ENCODE measurements at places on chromosomes 6 and 20. TPM values are rescaled to one million over a fixed set of nuclear protein-coding genes. Genes with fewer than 3 reads are reported as not detected.
A peak's percentile ranks its signal among the peaks of the same experiment; 100 is the strongest.

- H3K27ac ChIP-seq, result no peak overlapping the region
- H3K36me3 ChIP-seq, result peaks cover 2% of the 10 kb centered on the region
- no peak overlapping the region for H3K4me3 ChIP-seq
- H3K4me1 ChIP-seq, result peaks cover 13% of the 10 kb centered on the region
Observed at GRCh38 chr6:43189776-43190304, 7.8 kb downstream of the CUL9 start.

DNA sequence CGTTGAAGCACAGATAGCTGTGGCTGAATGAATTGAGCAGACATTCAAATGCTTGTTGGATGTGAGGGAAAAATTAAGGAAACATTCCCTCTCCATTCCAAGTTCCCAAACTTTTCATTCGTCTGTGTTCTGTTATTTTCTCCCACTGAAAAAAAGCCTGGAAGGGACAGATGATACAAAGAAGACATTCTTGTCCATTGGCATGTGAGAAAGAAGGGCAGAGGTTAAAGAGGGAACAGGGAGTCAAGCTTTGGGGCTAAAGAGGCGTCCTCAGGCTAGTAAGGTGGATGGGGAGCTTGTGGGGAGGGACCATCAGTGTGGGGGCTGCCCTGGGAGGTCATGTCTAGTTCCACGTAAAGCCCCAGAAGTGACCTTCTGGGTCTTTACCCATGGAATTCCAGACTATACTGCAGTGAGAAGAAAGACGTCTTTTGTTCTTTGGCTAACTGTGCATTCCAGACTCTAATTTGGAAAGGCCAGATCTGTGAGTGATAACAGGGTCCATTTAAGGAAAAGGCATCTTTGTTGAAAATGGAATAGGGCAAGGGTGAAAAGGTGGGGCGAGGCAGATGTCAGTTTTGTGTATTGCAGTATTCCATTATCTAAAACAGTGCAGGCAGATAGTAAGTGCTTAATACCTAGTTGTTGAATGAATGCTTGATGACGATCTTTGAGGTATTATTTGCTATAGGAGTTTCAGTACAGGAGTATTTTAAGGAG lies 117.5 kb downstream of the SOX4 start:
- H3K27me3 ChIP-seq, result no peaks in the 10 kb centered on the region
- H3K4me3 ChIP-seq, result no peak overlapping the region
- DNase-seq, result no peak
- H3K36me3 ChIP-seq, result no peaks in the 10 kb centered on the region

- H3K4me1 ChIP-seq, result no peaks in the 10 kb centered on the region
- no peak overlapping the region for H3K27ac ChIP-seq
- no peak overlapping the region for H3K4me3 ChIP-seq
- H3K27me3 ChIP-seq, result peaks cover 6% of the 10 kb centered on the region
Observed at GRCh38 chr6:96184798-96185197, 169.0 kb downstream of the FUT9 start.

- H3K27ac ChIP-seq, result peak overlapping the region; percentile 74
- H3K36me3 ChIP-seq, result peaks cover 1% of the 10 kb centered on the region
- peaks cover 36% of the 10 kb centered on the region for H3K4me1 ChIP-seq
- no peaks in the 10 kb centered on the region for H3K27me3 ChIP-seq
- peak overlapping the region; percentile 81 for H3K4me3 ChIP-seq
Observed at GRCh38 chr20:3768342-3769130, 983 bp upstream of the ADISSP start.

DNA sequence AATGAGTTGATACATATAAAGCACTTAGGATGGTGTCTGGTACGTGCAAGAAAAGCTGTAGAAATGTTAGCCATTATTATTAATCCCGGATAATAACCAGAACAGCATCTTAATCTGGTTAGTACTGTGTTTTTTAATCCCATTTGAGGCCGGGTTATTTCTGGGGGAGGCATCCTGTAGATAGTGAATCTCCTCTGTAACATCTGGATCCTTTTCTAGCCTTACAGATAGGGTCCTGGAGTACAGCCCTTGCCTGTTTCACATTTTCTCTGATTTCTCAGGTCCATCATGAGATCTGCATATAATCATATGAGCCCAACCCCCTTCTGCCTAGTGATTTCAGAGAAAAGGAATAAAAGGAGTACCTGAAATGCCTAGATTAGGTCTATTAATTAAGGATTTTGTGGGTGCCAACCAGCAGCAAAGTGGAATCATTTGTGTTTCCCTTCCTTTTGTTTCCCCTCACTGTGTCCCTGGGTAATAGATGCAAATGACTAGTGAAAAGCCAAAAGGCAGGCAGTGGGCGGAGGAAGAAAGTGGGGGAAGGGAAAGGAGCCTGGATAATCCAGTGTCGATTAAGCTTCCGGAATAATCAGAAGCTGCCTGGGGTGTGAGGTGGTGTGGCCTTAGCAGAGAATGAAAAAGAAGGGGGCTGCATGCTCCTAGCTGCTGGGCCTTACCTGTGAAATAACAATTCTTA lies 88.9 kb downstream of the SOBP start:
- H3K4me3 ChIP-seq, result no peak overlapping the region
- DNase-seq, result no peak
- H3K27me3 ChIP-seq, result peaks cover 15% of the 10 kb centered on the region

DNA sequence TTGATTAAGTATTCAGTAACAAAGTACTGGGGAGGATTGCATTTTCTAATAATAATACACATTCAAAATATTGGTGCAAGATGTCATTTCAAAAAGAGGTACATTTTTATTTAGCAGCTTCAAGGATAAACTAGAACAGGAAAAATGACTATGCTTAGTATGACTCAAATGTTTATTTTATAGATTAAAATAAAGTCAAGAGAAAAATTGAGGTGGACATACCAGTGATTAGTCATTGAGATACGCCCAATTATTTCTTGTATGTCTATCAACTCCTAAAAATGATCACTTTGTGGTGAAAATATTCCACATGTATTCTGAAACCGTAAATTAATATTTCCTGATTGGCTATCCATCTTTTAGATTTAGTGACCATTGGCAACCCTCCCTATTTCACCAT lies 96.7 kb downstream of the PHF3 start:
- no peak for DNase-seq
- H3K4me1 ChIP-seq, result no peaks in the 10 kb centered on the region
- no peak overlapping the region for H3K27ac ChIP-seq
- H3K4me3 ChIP-seq, result no peak overlapping the region
- H3K36me3 ChIP-seq, result no peaks in the 10 kb centered on the region
- H3K27me3 ChIP-seq, result no peaks in the 10 kb centered on the region

- no peaks in the 10 kb centered on the region for H3K27me3 ChIP-seq
- H3K27ac ChIP-seq, result peak overlapping the region; percentile 86
- DNase-seq, result no peak
Observed at GRCh38 chr6:149095842-149096241, 221.7 kb upstream of the TAB2 start.

DNA sequence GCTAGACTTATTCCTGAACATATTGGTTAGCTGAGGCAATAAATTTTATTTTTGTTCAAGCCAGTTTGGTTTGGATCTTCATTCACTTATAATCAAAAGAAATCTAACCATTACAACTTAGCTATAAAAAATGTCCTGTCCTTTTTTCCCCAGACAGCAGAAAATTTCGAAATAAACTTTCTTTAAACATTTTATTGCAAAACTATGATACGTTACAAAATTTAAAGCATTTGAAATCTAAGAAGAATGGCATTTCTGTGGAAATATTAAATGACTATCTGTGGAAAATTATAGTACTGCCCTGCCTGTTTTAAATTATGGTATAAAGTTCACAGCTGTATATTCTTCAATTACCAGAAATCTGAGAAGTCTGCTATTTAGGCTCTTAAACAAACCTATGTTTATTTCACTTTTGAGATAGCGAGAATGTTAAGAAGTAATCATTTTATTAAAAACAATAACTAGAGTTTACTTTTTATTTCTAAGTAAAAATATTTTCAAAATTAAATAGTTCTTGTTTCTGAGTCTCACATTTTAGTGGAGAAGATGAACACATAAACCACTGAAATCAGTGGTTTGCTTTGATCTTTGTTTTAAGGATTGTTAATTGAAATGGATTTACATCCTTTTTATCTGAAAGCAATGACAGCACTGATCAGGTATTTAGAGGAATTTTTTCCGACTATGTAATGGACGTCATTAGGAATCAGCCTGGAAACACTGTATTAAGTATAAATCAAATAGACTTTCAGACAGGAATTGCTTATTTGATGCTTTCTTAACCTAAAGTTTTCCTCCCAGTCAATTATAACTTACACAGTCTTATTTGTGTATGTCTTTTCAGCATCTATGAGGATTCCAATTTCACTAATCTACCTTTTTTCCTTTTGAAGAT lies 553.7 kb downstream of the COL12A1 start:
- H3K4me3 ChIP-seq, result no peak overlapping the region
- no peaks in the 10 kb centered on the region for H3K27me3 ChIP-seq
- no peak for DNase-seq
- H3K4me1 ChIP-seq, result no peaks in the 10 kb centered on the region

GRCh38 chr6:160487116-160487515 lies 138.9 kb downstream of the SLC22A3 start:
- no peaks in the 10 kb centered on the region for H3K27me3 ChIP-seq
- peaks cover under 1% of the 10 kb centered on the region for H3K36me3 ChIP-seq
- no peaks in the 10 kb centered on the region for H3K4me1 ChIP-seq
- no peak overlapping the region for H3K27ac ChIP-seq

ZC3H12D gene
- total RNA-seq, result 170 TPM

SYNGAP1 gene
- 86.9 TPM for total RNA-seq

ALDH8A1 gene
- total RNA-seq, result 1.8 TPM

Measured in activated T-cell treated with anti-CD3 and anti-CD28 coated beads, Interleukin-2, amount 50 U/mL, for 72 hours (primary cell).